Occipital lobe (tissue), 3 donors: ENCODE measurements at places on chromosomes 2 and 18. TPM values are rescaled to one million over a fixed set of nuclear protein-coding genes. Genes with fewer than 3 reads are reported as not detected.

The DYNAP gene
- total RNA-seq = not detected

- DNase-seq = no peak
Observed at GRCh38 chr2:232230560-232230959, 148.0 kb upstream of the ALPP start.

- no peak for DNase-seq
Observed at GRCh38 chr2:199366406-199366805, 91.3 kb downstream of the SATB2 start.

GRCh38 chr2:190506666-190507065, 27.9 kb downstream of the NEMP2 start:
- no peak for DNase-seq

DNA sequence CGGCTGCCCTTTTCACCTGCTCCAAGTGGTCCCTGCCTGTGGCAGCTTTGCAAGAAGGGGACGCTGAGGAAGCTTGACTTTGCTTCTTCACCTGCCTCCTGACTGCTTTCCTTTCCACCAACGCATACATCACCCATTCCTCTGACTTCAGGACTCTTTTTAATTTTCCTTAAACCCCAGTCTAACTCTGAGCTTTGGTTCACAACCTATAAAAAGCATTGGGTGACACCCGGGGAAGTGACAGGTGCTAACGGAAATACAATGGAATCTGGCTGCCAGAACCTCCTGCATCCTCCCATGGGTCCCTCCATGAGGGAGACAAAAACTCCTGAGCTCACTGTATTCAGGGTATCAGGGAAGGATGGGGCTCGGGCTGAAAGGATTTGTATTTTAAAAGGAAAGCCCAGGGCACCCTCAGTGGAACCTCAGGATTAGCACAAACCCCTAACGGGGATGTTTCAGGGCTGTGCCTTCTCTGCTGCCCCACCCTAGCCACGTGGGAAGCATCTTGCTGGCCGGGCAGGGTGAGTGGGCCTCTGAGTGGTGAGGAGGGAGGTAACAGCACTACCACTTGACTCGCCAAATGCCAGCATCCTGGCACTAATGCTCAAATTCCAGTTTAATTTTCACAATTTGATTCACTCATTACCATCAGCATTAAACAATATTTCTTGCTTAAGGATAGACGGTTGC, 284.8 kb downstream of the CELF4 start:
- no peak for DNase-seq

DNA sequence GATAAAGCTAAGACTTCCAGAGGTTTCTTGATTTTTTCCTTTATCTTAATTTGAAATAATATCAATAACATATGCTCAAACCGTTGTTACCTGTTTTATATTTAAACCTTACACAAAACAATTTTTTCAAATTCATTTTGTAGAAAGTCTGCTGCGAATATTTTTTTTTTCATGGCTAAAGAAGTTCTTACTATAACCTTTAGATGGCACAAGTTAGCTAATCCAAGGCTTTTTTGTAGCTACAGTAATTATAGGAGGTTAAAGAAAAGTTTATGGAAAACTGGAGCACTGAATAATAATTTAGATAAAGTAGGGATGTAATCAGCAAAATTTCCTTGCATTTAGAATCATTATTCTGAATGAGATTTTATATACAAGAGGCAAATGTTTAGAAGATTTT, 78.0 kb upstream of the PNPT1 start:
- DNase-seq = no peak

- DNase-seq = no peak
Observed at GRCh38 chr18:73563345-73563744, 584.3 kb downstream of the FBXO15 start.

DNA sequence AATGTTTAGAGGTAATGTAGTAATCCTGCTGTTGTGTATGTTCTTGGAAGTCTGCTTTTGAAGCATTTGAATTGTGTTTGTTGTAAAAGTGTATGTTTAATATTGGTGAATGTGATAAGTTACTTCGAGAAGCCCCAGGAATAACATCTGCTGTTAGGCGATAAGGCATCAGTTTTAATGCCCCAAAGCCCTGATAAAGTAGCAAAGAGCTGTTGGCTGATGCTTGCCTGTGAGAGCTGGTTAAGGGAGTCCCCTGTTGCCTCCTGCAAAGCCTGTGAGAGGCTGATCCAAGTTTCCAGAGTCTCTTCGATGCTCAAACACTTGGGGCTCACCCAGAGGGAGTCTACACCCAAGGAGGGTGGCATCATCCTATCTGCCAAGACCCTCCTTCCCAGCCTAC, 110.3 kb downstream of the RNF152 start:
- DNase-seq = no peak

The RND3 gene
- total RNA-seq = 164 TPM

The DNER gene
- total RNA-seq = 86.7 TPM

- DNase-seq = no peak
Observed at GRCh38 chr2:167981945-167982344, 265.4 kb downstream of the STK39 start.

GRCh38 chr2:233036162-233036838, 3.8 kb downstream of the NEU2 start:
- DNase-seq = no peak
